ENCODE measurements at places on chromosomes 12 and 14.

- no peak for ATAC-seq
Measured at GRCh38 chr12:12759234-12759915, 26.1 kb upstream of the APOLD1 start.

GRCh38 chr12:120618954-120619615 lies 21.3 kb upstream of the CABP1 start:
- no peak for ATAC-seq

DNA sequence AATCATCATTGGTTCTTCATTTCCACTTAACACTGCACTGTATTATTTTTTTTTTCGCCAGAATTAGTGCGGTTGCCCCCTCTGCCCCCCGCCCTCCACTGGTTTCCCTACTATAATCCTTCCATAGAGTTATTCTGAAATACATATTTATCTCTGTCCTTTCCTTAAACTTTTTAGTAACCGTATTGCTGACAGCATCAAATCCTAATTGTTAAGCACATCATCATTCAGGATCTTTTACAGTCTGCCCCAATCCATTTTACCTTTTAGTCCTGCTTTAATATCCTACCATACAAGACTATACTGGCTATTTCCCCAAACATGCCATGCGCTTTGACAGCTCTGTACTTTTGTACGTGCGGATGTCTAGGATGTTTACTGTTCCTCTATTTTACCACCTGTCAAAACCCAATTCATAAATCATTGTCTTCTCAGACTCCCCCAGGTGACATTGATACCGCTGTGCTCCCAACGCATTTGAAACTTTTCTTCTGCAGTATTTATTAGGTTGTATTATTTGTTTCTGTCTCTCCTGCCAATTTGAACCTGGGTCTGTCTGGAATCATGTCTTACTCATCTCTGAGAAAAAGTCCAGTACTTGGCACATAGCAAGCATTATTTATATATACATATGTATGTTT lies 1.0 kb downstream of the FGFR1OP2 start:
- ATAC-seq, result no peak

GRCh38 chr12:39622306-39622705 lies 2.7 kb upstream of the ABCD2 start:
- no peak for ATAC-seq

DNA sequence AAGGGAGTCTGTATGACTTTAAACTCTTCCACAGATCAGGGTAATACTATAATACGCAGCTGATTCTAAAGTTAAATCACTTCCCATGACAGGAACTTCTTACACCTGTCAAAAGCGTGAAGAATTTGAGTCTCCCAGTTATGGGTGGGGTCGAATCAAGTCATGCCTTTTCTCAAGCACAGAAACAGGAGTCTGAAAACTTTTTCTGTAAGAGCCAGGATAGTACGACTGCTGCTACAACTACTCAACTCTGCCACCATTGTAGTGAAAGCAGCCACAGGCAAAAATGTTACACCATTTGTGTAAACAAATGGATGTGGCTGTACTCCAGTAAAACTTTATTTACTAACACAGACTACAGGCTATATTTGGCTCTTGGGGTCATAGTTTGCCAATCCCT lies 90.3 kb downstream of the DUSP6 start:
- no peak for ATAC-seq

Data from activated T-helper 17 cell treated with anti-CD3 and anti-CD28 coated beads, Interleukin-2, amount 50 U/mL, for 72 hours (primary cell).